ENCODE measurements at places on chromosomes 1 and 21. TPM values are rescaled to one million over a fixed set of nuclear protein-coding genes. Genes with fewer than 3 reads are reported as not detected.

The MAN1C1 gene
- 2.4 TPM for total RNA-seq

The MAEL gene
- total RNA-seq = not detected

The FCRL6 gene
- not detected for total RNA-seq

The VAMP3 gene
- 74.5 TPM for total RNA-seq

The SYPL2 gene
- 0.75 TPM for total RNA-seq

The LIN28A gene
- total RNA-seq = not detected

The KISS1 gene
- total RNA-seq = 0.22 TPM

The SPRR3 gene
- not detected for total RNA-seq

The SPATA21 gene
- not detected for total RNA-seq

The GOLT1A gene
- not detected for total RNA-seq

The SLC25A24 gene
- total RNA-seq = 54.7 TPM

The IVL gene
- 1.7 TPM for total RNA-seq

The KPRP gene
- not detected for total RNA-seq

The TNNT2 gene
- total RNA-seq = 0.11 TPM

The OR2L5 gene
- under 0.01 TPM for total RNA-seq

The SDC3 gene
- total RNA-seq = 7.7 TPM

The VCAM1 gene
- total RNA-seq = 3.0 TPM

The S100A7 gene
- total RNA-seq = not detected

The SPRR2E gene
- total RNA-seq = not detected

The TAL1 gene
- not detected for total RNA-seq

The RAB7B gene
- 6.3 TPM for total RNA-seq

The FCRL3 gene
- not detected for total RNA-seq

The CELA3B gene
- total RNA-seq = not detected

The IL19 gene
- total RNA-seq = not detected

The MYOM3 gene
- total RNA-seq = not detected

The AKR1A1 gene
- total RNA-seq = 165 TPM

The NTRK1 gene
- total RNA-seq = not detected

The KRTAP21-2 gene
- not detected for total RNA-seq

The ZFP69B gene
- total RNA-seq = 2.2 TPM

The UTS2 gene
- not detected for total RNA-seq

The OLIG2 gene
- not detected for total RNA-seq

The G0S2 gene
- 6.6 TPM for total RNA-seq

The LRRC71 gene
- total RNA-seq = not detected

The KRTAP12-1 gene
- total RNA-seq = not detected

The CASQ1 gene
- total RNA-seq = not detected

The HHAT gene
- total RNA-seq = 1.9 TPM

The RHEX gene
- not detected for total RNA-seq

The PRKAA2 gene
- 5.1 TPM for total RNA-seq

The SYNC gene
- total RNA-seq = 44.3 TPM

The PLXNA2 gene
- total RNA-seq = 0.50 TPM

The OR2T35 gene
- not detected for total RNA-seq

The SMIM1 gene
- total RNA-seq = 0.55 TPM

The TCP10L gene
- under 0.01 TPM for total RNA-seq

The HTR6 gene
- total RNA-seq = not detected

The CYP2J2 gene
- 0.33 TPM for total RNA-seq

The ATP1A4 gene
- total RNA-seq = not detected

The HLX gene
- 17.9 TPM for total RNA-seq

The DIO1 gene
- total RNA-seq = not detected
